ENCODE measurements at places on chromosomes 3 and 15.

DNA sequence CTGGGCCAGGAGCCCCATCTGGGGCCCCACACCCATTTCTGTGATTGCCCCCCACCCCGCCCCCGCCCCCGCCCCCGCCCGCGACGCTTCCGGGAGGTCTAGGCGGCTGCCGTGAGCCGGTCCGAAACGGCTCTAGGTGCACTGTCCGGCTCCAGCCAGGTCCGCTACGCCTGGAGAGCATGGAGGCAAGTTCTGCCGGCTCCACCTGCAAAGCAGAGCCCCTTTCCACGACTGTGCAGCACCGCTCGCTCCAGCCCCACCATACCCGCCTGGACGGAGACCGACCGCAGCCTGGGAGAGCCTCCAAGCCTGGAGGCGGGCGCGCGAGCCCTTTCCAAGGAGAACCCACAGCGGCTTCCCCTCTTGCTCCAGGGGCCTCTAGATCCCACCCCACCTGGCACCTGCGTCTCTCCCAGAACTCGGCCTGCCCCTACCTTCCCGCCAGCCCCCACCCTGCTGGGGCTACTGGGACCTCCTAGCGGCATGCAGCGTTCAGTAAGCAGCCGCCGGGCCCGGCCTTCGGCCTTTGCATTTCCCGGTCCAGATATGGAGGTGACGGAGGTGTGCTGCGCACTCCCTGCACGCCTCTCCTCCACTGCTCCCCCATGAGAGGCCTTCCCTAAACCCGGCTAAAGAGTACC is 66.2 kb downstream of the KLF13 start:
- DNase-seq = no peak

- no peak for DNase-seq
These were observed 158.6 kb upstream of the NR2E3 start for GRCh38 chr15:71651750-71652186.

GRCh38 chr15:72796210-72796514 is 12.6 kb upstream of the ADPGK start:
- no peak for DNase-seq

DNA sequence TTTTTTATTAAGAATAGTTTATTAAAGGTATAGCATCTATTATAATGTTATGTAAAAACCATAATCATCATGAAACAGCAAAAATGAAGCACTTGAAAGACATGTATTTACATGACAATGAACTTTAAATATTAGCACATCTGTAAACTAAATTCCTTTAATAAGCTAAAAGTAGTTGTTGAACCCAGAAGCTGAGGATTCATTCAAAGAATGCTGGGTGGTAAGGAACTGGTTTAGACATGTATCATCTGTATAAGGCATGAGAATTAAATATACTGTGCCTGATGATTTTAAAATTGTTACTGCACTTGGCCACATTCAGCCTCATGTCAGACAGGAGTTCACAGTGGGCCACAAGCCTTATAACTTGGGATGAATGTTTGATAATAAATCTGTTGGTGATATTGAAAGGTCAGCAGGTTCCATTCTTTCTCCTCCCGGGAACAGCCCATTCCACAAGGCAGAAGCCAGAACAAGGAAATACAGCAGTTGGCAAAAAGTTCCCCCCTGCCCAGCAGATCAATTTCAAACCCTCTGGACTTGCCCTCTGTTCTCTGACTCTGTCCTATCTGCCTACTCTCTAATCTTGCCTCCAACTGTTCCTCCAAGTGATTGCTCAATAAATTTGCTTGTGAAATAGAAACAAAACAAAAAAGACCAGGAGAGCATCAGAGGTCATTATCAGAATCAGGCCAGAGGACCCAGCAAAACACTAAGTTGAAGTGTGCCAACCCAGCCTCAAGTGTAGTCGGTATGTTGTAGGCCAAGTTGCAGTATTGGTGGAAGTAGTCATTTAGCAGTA is 49.8 kb upstream of the TEX264 start:
- no peak for DNase-seq

DNA sequence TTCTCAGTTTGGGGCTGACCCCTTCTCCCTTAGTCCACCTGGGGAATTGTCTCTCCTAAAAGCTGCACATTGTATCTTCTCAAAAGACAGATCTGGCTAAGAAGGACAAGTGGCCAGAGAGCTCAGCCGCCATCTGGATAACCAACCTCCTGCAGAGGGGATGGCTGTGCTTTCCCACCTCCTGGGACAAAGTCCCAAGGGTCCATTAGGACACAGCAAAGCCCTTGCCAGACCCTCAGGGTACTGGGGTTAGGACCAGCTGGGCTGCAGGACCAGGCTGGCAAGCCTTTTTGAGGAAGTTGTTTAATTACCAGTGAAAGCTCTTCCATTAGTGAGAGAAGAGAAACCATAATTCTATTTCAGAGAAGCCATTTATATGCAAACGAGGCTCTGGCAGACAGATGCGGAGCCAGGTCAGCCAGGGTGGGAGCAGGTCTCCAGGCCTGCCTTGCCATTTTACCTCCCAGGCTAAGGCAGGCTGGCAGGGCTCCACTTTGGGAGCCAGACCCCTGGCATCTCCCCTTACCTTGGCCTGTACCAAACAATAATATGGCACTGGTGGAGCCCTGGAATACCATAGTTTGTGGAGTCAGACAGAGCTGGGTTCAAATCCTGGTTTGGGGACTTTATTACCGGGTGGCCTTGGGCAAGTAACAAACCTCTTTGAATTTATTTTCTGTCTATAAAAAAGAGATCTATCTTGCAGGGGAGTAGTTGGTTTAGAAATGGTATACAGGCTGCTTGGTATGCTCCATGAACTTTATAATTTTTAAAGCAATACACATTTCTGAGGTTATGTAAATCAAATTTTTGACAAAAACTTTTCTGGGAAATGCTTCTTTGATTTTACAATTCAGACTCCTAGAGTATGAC is 17.9 kb downstream of the SHF start:
- no peak for DNase-seq

DNA sequence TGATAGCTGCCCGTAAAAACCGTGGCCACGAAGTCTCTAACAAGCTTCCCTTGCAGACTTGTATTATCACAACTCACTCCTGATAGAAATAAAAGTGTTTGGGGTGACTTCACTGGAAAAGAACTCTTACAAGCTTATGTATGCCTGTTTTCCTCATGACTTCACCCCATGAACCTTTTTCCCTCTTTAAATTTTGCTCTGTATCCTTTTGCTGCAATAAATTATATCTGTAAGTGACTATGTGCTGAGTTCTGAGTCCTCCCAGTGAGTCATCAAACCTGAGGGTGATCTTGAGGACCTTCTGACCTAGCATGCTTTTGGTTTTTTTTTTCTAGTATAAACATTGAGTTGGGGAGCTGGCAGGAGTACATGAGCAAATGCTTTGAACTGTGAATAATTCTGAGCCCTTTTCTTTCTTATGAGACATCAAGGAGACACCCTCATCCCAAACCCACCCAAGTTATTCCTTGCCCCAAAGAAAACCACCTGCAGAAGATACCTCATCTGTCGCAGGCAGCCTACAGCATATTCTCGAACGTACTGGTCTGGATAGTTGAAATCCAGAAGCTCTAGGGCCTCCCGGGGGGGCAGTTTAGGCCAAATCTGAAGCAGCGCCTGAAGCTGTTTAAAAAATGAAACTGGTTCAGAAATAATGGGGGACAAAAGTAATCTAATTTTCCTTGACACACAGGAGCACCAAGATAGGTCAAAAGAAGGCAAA is 85.9 kb downstream of the FAIM start:
- DNase-seq = no peak

GRCh38 chr3:105315144-105315543 is 51.6 kb upstream of the ALCAM start:
- DNase-seq = no peak

DNA sequence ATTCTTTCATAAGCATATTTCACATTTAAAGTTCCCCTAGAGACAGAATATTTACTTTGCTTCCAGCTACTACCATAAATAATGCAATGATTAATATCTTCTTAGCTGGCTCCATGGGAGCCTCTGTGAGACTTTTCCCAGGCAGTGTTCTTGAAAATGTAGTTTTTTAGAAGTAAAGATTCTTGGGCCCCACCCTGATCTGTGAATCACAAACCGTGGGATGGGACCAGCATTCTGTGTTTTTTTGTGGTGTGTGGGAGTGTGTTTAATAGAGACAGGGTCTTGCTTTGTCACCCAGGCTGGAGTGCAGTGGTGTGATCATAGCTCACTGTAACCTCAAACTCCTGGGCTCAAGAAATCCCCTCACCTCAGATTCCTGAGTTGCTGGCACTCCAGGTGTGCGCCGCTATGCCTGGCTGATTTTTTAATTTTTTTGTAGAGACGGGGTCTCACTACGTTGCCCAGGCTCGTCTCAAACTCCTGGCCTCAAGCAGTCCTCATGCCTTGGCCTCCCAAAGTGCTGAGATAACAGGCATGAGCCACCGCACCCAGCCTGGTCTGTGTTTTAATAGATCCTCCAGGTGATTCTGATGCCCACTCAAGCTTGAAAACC is 83.0 kb downstream of the KLHL25 start:
- DNase-seq = no peak

DNA sequence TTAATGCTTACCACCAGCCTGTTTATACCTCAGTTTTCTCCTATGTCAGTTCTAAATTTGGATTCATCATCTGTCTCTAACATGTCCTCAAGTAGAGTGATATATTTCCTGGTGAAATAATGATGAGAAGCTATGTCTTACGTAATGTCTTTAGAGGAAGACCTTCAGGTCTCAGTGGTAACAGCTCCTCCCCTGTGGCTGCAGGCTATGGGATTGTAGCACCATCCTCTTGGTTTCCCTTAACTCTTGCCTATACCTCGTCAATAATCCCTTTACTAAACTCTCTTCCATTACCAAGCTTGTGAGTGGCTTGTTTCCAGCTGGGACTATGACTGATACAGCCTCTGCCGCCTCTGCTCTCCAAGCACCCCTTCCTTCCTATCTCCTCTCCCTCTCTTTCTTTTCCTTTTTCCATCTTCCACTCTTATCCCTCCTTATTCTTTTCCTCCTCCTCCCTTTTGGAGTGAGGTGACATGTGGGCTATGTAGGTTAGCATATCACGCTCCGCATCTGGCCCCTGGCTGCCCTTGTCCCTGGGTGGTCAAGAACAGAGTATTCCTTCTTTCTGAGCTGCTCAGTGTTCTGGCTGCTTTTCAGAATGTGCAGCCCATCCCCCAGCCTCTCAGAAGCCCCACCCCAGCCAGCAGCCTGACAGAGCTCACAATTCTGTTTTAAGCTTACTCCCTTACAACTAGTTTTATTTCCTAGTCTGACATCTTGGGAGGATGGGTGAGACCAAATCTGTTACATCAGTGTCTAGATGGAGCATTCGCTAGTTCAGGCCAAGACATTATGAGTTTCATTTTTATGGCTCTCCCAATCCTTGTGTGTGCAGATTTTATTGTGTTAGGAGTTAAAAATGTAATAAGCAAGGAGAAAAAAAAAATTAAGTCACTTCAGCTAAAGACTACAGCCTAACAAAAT is 75.0 kb upstream of the RNU6-1 start:
- DNase-seq = no peak

DNA sequence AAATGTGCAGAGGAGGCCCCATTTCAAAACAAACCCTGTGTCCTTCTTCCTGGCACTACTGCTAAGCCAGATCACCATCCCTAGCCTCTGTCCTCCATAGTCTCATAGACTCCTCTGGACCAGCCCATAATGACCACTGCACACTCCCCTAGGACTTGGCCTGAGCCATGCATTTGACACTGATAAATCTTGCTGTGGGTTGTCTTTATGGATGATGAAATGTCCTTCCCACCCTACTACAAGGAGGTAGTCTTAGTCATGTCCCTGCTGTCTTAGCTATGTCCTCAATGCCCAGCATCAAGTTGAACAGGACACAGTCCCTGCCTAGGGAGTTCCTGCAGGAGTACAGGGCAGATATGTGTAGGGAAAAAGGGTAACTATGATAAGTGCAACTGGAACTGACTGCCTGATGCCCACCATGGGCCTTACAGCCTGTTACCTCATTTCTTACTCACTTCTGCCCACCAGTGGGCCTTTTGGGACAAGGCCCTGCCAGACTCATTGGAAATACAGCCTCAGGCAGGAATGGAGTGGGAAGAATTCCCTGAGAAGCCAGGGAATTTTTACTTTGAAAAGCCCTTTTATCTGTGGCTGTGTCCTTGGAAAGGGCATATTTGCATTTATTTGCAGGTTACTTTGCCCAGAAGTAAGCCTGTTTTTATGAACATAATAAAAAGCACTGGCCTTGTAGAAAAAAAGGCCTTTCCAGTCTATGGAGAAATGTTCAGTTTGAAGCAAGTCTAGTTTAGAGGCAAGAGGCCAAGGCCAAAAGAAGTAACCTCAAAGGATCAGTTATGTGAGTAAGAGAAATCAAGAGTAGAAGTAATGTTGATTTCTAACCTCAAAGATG is 199.6 kb upstream of the EIF1B start:
- DNase-seq = no peak

- no peak for DNase-seq
These were observed 7.3 kb upstream of the ISLR2 start for GRCh38 chr15:74123131-74123429.

All from cortex of kidney (tissue), 1 donor.